ENCODE measurements at places on chromosomes 6 and 20.

- no peak for DNase-seq
Measured at GRCh38 chr20:64058536-64058935, 4.5 kb upstream of the TCEA2 start.

DNA sequence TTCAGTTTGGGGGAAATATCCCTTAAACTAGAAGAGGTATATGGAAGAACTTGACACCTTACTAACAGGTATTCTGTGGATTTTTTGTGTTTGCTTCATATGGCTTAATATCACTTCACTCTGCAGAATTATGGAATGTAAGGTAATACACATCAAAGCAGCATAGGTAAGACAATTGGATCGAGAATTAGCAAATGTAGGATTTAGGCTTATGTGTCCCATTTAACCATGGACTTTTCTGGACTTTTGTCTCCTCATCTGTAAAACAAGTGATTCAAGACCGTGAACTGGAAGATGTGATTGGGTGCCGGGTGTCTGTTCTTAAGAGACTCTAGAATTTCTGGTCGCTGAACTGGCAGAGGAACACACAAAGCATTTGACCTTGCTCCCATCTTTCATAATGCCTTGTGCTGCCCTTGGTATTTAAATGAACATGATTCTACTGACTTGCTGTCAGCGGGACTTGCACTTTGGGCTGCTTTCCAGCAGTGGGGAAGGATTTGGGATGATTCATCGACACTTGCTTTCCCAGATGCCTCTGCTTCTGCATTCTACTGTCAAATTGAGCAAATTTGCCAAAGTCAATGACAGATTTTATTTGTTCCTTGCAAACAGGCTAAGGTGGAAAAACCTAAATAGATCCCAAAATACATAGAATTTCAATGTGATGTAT lies 199.8 kb downstream of the PLCB1 start:
- DNase-seq, result no peak

- DNase-seq, result no peak
Measured at GRCh38 chr6:51260003-51260402, 441.3 kb downstream of the TFAP2B start.

DNA sequence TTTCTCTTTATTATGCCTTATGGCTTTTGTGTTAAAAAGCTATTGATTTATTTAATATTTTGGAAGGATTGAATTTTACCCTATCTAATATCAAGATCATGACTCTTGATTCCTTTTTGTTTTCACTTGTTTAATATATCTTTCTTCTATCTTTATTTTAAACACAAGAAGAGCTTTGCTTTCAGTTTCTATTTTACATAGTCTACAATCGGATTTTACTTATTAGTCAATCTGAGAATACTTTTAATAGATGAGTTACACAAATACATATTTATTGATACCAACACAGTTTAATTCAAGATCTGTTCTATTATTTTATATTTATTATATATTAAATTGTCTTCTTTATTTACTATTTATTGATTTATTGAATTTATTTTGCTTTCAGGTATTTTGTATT lies 218.8 kb downstream of the ESR1 start:
- no peak for DNase-seq

- no peak for DNase-seq
Measured at GRCh38 chr6:73704260-73704659, 8.3 kb downstream of the CD109 start.

DNA sequence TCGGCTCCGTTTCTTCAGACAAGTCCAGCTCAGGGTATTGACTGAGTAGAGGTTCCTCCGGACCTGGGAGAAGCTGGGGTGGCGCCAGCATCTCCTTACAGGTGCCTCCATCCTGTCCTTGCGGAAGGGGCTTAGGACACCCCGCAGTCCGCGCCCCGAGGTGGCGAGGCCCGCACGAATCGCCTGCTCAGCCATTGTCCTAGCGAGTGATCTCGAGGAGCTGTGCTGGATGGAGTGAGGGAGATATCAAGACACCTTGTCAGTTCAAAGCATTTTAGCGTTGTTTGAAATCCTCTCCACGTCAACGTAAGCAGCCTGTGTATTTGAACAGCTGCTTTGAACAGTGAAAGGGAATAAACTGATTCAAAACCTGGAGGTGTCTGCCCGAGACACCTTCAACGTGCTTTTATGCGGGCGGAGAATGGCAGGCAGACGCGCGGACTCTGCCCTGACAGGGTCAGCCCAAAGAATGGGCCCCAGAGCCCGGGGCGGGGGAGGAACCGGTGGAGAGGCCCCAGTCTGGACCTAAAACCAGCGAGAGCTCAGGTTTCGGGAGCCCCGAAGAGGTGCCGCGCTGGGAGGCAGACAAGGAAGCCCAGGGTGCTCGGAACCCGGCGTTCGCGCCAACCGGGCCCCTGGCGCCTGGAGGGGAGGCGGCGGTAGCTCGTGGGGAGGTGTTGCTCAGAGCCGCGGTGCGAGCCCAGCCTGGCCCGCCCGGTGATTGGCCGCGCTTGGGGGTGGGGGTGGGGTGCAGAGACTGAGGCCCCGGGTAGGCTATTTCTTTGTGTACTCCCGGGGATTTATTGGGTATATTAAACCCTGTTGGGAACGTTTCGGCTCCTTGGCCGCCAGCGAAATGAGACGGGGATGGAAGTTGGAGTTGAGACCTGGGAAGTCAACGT lies 3.1 kb upstream of the POU3F2 start:
- no peak for DNase-seq

DNA sequence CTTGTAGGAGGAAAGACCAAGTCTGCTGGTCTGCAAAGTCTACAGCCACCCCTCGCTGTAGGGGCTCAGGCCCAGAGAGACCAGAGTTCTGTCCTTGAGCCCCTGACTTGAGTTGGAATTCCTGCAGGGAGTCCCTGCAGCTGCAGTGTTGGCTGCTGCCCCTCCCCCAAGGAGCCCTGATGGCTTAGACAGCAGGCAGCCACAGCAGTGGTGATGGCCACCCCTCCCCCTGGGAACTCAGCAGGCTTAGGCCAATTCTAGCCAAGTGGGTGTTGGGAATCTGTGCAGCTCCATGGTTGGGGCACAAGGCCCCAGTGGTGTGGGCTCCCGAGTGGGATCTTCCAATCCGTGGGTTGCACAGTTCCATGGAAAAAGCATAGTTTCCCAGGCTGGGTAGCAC lies 345.4 kb downstream of the CD109 start:
- DNase-seq, result no peak

GRCh38 chr6:100503043-100503705 lies 38.5 kb upstream of the SIM1 start:
- no peak for DNase-seq

DNA sequence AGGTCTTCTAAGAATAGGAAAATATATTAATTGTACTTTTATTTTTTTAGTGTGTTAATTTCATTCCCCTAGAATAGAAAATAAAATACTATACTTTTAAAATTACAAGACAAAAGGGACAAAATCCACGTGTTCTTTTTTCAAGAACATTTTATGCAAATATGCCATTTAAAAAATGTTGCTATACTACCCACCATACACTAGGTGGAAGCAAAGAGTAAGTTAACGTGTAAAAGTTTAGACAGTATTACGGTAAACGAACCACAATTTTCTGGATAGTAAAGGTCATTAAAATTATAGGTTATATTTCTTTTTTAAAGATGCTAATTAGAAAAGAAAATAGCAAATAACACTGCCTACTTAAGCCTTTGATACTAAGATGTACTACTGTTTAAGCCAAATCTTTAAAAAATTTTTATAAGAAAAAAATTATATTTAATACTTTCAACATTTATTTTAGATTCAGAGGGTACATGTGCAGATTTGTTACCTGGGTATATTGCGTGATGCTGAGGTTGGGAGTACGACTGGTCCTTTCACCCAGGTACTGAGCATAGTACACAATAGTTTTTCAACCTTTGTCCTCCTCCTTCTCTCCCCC lies 287.6 kb downstream of the PHF3 start:
- no peak for DNase-seq

GRCh38 chr6:46510651-46511050 lies 19.4 kb upstream of the RCAN2 start:
- DNase-seq, result no peak

DNA sequence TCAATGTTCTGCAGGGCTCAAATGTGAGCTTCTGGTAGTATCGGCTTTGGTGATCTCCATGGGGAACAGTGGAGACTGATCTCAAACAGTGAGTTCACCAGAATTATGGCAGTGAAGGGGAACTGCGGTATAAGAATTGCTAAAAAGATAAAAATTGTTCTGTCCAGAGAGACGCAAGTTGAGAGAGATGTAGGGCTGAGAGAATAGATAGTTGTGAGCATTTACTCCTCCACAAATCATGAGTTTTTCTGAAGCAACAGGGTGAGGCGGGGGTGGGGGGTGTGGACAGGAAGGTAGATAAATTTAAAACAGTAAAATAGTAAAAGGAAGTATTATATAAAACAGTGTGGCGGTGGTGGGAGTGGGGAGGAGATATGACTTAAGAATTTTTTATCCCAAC lies 98.6 kb upstream of the NEDD9 start:
- DNase-seq, result no peak

- DNase-seq, result no peak
Measured at GRCh38 chr6:35703554-35703953, 14.8 kb upstream of the FKBP5 start.

GRCh38 chr6:2714111-2714895 lies 36.4 kb downstream of the MYLK4 start:
- DNase-seq, result no peak

DNA sequence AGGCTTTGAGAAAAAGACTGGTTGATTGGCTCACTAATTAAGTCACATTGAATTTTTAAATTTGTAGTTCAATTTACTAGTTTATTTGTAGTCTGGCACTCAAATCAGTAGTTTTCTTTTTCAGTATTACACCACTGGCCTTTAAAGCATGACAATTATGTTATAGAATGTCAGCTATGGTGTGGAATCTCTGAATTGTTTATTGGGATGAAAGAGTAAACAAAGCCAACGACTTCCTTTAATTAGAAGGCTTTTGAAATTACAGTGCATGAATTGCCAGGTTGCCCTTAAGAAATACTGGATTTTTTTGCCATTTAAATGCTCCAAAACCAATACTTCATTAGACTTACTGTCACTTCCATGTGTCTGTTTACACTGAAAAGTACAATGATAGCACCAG lies 426.9 kb upstream of the RNF217 start:
- DNase-seq, result no peak

DNA sequence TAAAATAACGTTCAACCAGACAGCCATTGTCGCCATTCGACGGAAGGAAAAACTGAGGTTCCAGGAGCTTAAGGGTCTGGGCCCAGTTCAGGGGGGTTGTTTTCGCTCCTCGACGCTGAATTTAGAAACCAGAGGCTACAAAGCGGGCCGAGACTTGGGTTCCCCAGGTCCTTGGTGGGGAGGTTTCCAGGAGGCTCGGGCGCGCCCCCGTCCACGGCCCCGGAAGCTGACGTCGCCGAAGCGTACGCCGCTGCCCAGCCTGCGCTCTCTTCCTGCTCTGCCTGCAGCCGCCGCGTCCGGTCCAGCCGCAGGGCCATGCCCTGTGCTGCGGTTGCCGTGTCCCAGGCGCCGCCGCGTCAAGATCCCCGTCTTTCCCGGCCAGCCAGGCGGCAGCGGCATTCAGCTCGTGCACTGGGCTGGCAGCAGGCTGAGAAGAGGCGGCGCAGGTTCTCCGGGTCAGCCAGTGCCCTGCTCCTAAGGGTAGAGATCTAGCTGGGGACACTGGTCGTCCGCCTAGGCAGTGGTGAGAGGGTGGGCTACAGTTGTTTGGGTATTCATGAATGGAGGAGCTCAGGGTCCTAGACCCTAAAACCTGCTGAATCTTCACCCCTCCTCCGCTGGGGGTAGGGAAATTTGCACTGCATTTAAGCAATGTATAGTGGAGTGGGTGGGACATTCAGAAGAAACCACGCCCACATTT lies 901 bp upstream of the TRIM26 start:
- peak; percentile 82 for DNase-seq

DNA sequence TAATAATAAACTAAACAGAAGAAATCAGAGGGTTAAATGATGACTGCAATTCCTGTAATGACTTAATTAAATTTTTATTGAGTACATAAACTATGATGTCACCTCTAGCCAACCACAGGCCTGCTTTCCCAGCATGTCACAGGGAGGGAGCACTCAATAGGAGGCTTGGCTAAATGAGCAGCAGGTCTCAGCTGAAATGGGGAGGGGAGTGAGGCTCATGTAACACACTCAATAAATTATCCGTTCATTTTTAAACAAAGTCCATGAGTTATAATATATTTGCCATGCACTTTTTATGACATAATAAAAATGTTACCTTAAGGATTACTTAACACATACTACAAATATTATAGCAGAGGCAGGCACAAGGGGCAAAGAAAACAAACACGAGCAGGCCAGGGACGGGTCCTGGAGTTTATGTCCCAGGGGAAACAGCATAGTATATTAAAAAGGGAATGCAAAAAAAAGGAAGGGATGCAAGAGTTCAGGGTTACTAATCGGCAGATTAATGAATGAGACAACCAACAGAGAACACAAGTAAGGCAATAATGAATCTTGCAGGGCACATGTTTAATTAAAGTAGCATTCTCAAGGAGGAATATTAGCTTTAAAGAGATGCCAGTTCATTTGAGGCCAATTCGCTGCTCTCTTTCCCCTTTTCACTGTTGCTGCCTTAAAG lies 27.1 kb upstream of the FAM83C start:
- DNase-seq, result no peak

DNA sequence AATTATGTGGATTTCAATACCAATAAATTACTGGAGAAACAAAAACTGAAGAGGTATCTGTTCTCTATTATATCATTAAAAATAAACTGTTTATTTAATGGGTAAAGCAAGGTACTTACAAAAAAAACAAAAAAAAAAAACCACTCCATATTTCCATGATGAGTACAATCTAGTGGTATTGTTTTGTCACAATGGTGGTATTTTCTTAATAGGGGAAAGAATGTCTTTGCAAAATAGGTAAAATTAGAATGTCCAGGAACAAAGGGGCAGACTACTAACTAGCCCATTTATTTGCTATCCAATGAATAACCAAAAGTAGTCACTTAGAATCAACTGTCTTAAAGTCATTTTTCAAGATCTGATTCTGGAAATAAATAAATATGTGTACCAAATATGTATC lies 92.0 kb downstream of the ARHGAP18 start:
- DNase-seq, result no peak

- no peak for DNase-seq
Measured at GRCh38 chr20:32164984-32165735, 42.4 kb downstream of the PLAGL2 start.

GRCh38 chr20:8321001-8321400 lies 188.9 kb downstream of the PLCB1 start:
- DNase-seq, result no peak

DNA sequence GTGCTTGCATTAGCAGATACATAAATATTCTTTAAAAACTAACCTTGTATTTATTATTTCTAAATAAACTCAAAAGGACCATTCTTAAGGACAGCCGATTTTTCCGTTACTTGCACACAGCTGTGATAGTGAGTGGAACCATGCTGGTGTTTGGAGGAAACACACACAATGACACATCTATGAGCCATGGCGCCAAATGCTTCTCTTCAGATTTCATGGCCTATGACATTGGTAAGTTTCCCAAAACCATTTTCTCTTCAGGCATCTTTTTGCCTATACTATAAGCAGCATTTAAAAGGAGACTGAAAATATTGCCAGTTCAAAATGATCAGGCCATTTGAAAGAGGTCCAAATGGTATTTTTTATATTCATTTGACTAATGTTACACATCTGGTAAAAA lies 92.3 kb downstream of the ATRN start:
- DNase-seq, result no peak

Measured in CD4-positive, alpha-beta T cell treated with Interleukin-1 beta for 1 hour (primary cell).